Left renal cortex interstitium (tissue), 4 donors: ENCODE measurements at places on chromosomes 3 and 15.

DNA sequence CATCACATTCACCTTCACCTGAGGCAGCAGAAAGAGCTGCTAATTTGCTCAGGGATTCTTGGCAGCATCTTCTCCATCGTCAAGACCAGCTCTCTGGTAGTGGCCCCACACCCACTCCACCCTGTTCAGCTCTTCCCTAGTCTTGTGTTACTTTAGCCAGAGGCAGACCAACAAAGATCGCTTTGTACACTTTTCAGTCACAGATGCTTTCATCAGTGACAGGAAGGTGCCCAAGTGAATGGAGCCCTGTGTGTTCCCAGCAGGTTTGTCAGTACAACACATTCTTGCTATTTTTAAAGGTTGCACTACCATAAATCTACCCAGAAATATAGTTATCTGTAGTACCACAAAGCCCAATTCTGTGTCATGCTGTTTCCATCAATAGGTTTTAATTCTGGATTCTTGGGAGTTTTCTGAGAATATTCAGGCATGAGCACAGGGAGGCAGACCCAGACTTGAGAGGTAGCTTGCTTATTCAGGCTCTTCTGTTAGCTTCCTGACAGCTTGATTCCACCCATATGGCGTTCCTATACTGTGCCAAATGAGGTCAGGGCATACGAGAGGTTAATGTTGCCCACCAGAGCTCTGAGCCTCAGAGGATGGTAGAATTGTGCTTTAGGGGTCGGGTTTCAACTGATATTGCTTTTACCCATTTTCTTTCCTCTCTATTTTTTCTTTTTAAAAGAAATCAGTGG is 109.8 kb upstream of the MANF start:
- DNase-seq: no peak

DNA sequence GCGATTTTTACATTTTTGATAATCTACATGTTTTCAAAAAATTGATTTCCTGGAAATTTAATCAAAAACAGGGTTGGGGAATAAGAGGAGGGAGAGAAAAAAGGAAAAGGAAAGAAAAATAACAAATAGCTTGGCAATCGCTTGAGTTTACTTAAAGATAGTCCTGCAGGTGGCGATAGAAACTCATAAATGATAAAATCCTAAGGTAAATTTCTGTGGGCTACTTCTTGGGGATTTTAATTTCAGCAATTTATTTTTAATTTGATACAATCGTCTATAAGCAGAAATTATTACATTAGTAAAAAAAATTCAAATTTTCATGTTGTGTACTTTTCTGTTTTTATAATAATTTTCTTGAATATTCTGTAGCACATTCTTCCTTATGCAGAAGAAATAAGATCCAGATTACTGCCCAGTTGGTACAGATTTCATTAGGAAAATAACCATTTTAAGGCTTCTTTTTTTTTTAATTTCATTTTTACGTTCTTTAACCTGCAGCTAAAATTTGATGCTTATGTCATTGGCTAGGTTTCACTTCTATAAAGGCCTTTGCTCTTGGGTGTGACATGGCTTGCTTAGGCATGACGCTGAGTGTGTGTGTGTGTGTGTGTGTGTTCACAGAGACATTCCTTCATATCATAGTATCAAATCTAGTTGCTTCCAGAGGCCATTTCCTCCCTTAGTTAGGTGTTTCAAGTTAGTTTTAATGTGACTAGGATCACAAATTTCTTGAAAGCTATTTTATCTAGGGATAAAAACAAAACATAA is 181.8 kb downstream of the MCTP2 start:
- no peak for DNase-seq

- no peak for DNase-seq
These were observed 174.6 kb downstream of the ANXA2 start for GRCh38 chr15:60223176-60223575.

- DNase-seq: no peak
These were observed 13.2 kb downstream of the GHRL start for GRCh38 chr3:10279384-10280176.

DNA sequence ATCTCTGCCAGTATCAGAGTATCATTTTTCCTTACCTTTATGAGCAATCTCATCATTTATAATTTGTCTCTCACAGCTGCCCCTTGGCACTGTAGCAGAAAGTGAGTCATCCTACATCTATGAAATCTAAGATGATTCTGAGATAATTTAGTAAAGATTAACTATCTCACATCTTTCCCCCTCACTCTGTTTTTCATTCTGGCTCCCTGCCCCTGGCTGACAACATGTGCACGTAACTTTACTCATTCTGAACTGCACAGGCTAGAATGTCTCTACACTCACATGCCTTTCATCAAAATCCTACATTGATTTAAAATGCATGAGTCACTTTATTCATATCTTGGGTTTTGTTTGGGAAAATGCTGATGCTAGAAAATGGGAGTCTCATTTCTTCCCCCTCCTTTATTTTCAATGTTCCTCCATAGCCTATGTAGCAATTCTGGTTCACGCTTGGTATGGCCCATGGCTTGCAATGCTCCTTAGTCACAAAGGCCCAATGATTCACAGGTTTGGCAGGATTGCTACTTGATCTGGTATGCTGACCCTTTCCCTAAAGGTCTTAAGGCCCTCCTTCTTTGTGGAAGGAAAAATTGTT is 838.5 kb downstream of the TUSC7 start:
- DNase-seq: no peak
